ENCODE measurements at places on chromosomes 3 and 15.
A peak's percentile ranks its signal among the peaks of the same experiment; 100 is the strongest.

DNA sequence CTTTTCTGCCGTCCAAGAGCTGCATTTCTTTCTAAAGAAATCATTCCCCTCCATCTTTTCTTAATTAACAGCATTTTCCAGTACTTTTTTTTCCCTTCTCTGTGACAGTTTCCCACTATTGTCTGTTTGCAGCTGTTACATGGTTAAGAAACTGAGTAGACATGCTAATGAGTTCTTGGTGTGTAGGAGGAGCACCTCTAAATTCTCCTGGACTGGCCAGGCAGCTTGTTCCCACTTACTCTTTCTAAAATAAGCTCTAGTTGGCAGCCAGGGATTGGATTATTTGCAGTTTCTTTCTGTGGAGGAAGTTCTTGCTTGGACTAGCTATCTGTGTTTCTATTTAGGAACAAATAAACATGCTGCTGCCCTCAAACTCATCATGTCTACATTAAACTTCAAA lies 235.1 kb upstream of the GAP43 start:
- DNase-seq: no peak

DNA sequence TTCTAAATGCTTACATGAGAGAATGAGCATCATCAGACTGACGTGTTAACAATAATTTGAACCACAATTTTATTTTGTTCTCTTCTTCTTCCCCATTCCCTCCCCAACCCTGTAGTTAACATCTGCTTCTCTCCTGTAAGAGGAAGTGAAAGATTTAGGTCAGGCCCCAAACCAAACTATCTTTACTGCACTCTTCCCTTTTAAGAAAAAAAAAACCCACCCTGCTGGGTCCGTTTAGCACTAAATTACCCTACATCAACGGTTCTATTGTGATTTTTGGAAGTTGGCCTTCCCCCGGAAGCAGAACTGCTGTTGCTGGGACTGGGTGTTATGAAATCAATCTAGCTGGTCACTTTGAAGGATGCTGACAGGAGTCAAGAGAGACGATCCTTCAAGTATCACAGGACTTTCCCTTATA lies 49.4 kb downstream of the NFKBIZ start:
- no peak for DNase-seq

DNA sequence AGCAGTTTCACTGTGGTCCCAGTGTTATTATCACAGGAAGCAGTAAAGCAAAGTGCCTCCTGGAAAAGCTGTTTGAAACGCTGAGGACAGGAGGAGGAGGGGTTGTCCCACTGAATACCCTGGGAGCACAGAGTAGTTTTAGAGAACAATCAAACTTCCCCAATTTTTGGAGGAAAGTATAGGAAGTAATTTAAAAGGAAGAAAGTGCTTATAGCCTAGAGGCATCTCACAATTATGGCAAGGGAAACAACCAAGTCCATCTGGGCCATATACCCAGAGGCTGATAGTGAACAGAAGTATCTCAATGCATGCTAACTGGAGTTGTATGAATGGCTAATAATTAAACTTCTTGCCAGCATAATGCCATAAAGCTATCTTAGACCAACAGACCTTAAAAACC lies 137.2 kb upstream of the EPHA6 start:
- DNase-seq: no peak

DNA sequence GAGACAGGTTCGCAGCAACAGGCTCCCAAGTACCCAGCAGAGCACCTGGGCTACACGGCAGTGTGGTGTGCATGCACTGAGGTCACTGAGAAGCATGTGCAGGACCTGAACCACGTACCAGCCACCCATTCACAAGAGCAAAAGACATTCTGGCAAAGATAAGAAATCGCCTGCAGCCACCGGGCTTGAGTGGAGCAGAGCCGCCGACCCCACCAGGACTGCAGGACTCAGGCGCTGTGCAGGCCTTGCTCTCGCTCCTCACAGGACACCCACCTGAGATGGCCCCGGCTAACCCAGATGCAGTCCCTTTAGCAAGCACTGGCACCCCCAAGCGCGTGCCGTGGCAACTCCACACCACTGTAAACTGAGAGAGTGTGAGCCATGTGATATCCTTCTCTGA lies 32.3 kb upstream of the OCA2 start:
- DNase-seq: no peak

GRCh38 chr3:42682301-42683070 lies 2.9 kb upstream of the KLHL40 start:
- no peak for DNase-seq

GRCh38 chr3:31165399-31165860 lies 271.0 kb upstream of the GADL1 start:
- no peak for DNase-seq

DNA sequence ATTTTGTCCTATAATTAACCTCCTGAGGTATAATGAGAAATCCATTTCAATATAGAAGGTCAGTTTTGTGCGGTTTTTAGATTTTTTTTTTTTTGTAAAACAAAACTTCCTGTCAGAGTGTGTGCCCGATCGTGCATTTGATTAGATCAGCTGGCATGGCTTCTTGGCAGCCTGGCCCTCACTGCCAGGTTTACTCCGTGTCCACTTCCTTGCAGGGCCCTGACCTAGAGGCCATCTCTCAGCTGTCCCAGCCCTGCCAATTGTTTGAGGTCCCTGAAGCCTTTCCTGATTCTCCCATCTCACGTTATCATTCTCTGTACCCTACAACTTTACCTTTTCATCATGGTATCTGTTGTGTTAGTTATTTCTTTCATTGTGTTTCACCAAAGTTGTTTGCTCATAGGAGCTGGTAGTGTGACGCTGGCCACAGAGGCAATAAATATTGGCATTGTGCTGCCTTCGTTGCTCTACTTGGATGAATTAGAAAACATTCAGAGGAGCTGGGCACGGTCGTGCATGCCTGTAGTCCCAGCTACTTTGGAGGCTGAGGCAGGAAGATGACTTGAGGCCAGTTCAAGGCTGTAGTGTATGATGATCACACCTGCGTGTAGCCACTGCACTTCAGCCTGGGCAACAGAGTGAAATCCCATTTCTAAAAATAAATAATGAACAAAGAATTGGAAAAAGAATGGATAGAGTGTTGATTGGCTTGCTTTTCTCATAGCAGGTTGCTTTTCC lies 202.0 kb downstream of the GHSR start:
- no peak for DNase-seq

DNA sequence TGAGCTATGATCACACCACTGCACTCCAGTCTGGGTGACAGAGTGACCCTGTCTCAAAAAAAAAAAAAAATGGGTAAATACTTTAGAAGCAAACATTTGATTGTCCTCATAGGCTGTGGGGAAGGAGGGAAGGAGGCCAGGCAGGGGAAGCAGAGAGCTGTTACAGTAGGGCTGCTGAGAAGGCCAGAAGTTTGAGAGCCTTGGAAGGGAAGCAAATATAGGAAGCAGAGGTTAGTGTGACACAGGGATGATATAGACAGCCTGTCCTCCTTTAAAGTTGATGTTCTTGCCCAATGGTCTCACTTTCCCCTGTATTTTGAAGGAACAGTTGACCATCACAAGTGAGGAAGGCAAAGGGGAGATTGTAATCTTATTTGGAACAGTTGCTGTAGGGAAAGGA lies 5.3 kb upstream of the ALPK3 start:
- no peak for DNase-seq

DNA sequence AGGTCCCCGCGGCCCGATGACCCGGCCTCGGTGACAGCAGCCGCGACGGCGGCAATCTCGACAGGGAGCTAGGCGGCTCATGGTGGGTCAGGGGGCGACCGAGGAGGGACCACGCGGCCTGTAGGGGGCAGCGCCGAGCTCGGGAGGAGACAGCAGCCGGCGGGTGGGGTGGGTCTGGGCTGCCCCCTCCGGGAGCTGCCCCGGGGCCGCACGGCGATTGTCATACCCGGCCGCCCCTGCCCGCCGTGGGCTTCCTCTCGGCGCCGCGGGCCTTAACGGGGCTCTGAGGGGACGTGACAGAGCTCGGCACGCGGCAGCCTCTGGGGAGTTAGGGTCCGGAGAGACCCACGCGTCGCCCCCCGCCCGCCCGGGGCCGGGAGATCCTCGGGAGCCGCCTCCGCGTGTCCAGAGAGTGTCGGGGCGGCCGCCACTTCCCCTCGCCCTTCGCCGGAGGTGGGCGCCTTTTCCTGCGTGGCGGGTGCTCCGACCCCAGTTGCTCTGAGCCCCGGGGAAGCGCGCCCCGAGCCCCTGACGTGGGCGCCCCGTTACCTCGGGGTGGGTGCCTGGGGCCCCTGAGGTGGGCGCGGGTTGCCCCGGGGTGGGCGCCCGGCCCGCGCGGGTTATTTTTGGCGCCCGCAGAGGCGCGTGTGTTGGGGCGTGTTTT lies 539 bp upstream of the PLCL2 start:
- peak; percentile 75 for DNase-seq

- no peak for DNase-seq
Measured at GRCh38 chr3:36373084-36373483, 7.2 kb upstream of the STAC start.

All from activated naive CD4-positive, alpha-beta T cell treated with anti-CD3 and anti-CD28 coated beads, Interleukin-2, amount 50 U/mL, for 72 hours (primary cell).